ENCODE measurements at places on chromosomes 3 and 15. TPM values are rescaled to one million over a fixed set of nuclear protein-coding genes. Genes with fewer than 3 reads are reported as not detected.

SPINT1 gene
- 17.1 TPM for polyA plus RNA-seq

VEPH1 gene
- polyA plus RNA-seq: not detected

ALDH1A3 gene
- polyA plus RNA-seq: not detected

ADIPOQ gene
- polyA plus RNA-seq: not detected

- H3K27me3 ChIP-seq: no peaks in the 10 kb centered on the region
- DNase-seq: no peak
- H3K4me1 ChIP-seq: no peaks in the 10 kb centered on the region
- no peak overlapping the region for H3K27ac ChIP-seq
- H3K4me3 ChIP-seq: no peak overlapping the region
Measured at GRCh38 chr3:178169421-178169820, 366.8 kb upstream of the KCNMB2 start.

GRCh38 chr15:80183306-80183705 lies 30.5 kb downstream of the FAH start:
- no peaks in the 10 kb centered on the region for H3K4me1 ChIP-seq
- H3K36me3 ChIP-seq: peaks cover 77% of the 10 kb centered on the region
- no peak overlapping the region for H3K27ac ChIP-seq
- no peak overlapping the region for H3K4me3 ChIP-seq
- H3K27me3 ChIP-seq: no peaks in the 10 kb centered on the region

DNA sequence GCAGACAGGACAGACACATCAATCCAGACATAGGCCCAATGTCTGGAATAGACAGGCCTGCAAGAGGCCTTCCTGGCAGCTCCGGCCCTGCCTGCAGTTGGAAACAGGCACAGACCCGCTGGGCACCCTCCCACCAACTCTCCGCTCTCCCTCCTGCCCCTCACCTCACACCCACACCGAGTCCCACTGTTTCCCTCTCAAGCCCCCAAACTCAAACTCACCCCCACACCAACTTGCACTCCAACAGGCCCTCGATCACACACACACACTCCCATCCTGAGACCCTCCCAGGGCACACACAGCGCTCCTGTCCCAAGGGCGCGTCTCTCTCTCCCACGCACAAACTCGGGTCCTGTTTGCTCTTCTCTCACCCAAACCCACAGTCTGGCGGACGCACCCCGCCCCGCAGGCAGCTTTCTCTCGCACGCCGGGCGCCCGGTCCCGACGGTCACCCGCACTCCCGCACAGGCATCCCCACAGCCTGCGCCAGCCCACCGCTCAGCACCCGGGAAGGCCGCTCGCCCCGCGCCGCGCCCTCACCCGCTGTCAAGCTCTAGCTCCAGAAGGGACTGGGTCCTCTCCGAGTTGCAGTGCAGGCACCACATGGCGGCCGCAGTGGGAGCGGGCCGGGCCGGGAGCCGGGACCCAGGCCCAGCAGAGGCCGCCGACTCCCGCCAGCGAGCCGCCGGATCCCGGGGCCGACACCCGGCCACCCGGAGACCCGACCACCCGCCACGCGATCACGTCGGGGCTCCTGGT lies 106.2 kb downstream of the IQSEC1 start:
- H3K36me3 ChIP-seq: peaks cover 74% of the 10 kb centered on the region
- H3K27me3 ChIP-seq: peaks cover 6% of the 10 kb centered on the region
- peaks cover 33% of the 10 kb centered on the region for H3K4me1 ChIP-seq
- no peak overlapping the region for H3K4me3 ChIP-seq
- DNase-seq: no peak

DNA sequence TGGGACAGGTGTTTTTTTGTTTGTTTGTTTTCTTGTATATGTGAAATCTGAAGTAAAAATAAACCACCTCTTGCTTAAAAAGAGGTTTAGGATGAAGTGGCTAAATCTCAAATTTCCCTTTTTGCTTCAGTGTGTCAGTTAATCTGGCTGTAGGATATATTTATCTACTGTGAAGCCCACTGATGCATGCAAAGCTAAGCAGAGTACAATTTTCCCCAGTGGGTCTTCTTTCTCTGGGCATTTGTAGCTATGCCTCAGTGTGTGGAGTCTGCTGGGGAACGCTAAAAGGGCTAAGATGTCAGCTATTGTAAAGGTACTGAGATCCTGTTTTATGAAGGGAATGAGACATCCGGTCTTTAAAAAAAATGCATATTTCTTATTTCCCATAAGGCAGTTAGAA lies 190.6 kb downstream of the TCF12 start:
- no peak overlapping the region for H3K4me3 ChIP-seq
- no peak overlapping the region for H3K27ac ChIP-seq
- no peaks in the 10 kb centered on the region for H3K27me3 ChIP-seq

- no peak for DNase-seq
- H3K4me3 ChIP-seq: no peak overlapping the region
- H3K36me3 ChIP-seq: no peaks in the 10 kb centered on the region
- H3K27ac ChIP-seq: no peak overlapping the region
Measured at GRCh38 chr3:134064081-134064480, 34.4 kb upstream of the SLCO2A1 start.

Measured in CD14-positive monocyte (primary cell).